ENCODE measurements at places on chromosomes 12 and 14.

DNA sequence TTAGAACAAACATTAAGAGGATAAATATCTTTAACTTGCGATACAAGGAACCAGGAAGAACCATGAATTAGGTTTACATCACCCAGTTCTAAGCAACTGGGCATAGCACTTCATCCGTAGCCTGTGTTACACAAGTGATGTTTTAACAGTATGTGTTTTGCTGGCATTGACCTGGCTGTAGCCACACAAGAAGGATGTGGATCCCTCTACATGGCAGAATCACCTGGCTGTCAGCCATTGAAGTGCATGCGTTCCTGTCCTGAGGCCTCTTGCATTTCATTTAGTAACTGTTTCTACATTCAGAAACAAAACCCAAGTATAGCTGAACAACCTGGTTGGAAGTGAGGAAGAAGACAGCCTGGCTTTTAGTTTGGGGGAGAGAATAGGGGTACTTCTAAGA is 72.2 kb downstream of the TGFB3 start:
- no peak for DNase-seq

DNA sequence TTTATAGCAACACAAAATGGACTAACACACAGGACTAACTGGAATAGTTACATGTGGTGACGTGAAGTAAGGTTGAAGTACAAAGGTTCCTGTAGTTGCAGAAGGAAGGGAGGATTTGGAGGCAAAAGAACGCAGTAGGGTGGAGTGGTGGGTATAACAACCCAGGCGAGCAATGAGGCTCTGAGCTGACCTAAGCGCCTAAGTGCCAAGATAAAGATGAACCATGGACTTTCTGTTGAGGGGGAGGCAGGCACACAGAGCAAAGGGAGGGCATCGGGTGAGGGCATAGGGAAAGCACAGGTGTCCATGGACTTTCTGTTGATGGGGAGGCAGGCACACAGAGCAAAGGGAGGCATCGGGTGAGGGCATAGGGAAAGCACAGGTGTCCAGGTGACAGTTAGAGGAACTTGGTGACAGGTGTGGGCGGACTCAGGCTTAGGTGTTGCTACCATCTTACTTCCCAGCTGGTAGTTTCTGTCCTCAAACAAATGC is 15.2 kb downstream of the SCNN1A start:
- DNase-seq: no peak

DNA sequence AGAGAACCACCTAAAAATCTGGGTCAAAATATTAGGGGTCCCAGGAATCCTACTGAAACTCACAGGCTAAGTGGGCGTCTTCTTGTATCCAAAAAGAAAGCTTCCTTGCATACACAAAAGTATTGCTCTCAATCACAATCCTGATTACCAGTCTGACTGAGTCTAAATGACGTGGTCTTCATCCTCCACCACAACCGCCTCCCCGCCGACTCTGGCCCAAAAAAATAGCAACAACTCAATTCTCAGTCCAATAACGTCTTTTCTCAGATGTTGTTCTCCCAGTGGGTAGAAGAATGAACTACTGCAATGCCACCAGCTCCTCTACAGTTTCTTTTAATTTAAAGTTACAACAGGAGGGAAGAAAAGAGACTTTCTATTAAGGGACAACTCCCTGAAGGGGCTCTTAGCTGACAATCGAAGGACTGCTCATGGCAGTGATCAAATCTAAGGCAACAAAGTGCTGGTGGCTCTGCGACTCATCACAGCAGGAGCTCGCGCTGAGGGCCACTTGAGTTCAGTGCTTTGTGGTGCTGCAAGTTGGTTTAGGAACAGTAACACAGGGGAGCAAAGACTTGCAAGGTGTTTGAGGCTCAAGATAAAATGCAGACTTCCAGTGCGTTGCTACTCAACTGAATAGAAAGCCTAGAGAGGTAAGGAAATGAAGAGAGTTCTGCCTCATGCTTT is 394.1 kb downstream of the BCAT1 start:
- no peak for DNase-seq

DNA sequence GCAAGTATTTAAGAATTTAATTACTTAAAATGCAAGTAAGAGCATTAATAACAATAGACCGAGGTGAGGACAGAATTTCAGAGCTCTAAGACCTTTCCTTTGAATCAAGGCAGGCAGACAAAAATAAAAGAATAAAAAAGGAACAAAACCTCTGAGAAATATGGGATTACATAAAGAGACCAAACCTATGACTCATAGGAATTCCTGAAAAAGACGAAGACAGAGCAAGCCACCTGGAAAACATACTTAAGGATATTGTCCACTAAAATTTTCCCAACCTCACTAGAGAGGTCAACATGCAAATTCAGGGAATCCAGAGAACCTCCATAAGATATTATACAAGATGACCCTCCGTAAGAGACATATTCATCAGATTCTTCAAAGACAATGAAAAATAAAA is 325.1 kb downstream of the AEBP2 start:
- no peak for DNase-seq

GRCh38 chr12:89706986-89707702 is 1.5 kb downstream of the ATP2B1 start:
- DNase-seq: no peak

DNA sequence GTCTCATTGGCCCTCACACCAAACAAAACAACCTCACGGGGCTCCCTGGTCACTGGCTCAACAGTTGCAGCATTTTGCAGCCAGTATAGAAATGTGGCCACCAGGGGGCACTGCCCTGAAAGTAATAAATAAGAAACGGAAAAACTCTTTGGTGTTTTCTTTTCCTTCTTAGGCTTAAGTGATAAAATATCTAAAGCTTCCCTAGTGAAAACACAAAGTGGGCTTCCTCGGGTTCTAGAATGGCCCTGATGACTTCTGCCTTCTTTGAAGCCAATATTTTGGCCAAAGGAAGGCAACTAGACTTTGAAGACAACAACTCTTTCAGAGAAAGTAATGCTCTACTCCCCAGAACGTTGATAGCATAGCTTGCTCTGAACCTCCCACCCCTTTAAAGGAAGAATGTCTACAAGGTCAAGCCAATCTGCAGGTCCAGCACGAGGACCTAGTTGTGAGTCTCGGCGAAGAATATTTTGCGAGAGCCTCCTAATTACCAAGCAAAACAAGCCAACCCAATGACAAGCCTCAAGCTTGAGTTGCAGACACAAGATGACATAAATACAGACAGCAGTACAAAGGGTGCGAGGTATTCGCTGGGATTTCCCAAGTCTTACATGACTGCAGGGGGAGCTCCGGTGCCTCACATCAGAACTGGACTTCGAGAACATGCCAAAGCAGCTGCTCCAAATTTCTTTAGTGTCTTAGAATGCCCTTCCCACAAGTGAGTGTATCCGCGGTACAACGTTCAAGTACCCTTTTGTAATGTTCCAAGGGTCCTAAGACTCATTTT is 2.6 kb downstream of the ITPK1 start:
- peak; percentile 47 for DNase-seq

DNA sequence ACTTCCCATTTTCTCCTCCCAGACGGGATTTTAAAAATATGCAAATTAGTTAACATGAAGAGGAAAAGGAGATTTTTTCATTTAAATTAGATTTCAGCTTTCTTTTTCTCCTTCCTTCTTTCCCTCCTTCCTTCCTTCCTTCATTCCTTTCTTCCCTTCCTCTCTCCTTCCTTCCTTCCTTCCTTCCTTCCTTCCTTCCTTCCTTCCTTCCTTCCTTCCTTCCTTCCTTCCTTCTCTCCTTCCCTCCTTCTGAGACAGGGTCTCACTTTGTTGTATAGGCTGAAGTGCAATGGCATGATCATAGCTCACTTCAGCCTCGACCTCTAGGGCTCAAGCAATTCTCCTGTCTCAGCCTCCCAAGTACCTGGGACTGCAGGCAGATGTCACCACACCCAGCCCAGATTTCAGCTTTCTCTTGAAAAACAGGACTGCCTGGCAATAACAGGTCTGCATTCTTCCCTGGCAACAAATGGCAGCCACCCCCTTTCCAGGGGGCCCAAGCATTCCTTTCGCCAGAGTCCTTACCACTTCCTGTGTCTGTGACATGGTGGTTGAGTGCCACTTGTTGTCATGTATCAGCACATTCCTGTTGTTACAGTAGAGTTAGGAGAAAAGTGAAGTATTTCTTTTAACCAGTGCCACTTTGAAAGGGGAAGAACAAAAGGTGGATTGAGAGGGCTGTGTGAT is 119.1 kb downstream of the PTPN11 start:
- no peak for DNase-seq

DNA sequence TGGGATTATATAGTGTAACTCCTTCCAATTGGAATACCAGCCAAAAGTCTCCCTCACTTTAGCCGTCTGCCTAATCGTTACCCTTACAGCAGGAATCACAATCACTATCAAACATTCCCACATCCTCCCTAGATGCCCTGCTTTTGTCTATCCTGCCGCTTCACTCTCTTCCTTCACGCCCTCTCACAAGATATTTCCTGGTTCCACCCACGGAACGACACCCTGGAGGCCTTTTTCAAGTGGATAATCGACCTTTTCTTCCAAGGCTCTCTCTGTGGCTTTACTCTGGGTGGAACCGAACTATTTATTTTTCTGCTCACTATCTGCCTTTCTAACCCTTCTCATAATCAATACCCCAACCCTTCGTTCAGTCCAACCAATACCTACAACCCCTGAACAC is 58.9 kb downstream of the MOK start:
- no peak for DNase-seq

DNA sequence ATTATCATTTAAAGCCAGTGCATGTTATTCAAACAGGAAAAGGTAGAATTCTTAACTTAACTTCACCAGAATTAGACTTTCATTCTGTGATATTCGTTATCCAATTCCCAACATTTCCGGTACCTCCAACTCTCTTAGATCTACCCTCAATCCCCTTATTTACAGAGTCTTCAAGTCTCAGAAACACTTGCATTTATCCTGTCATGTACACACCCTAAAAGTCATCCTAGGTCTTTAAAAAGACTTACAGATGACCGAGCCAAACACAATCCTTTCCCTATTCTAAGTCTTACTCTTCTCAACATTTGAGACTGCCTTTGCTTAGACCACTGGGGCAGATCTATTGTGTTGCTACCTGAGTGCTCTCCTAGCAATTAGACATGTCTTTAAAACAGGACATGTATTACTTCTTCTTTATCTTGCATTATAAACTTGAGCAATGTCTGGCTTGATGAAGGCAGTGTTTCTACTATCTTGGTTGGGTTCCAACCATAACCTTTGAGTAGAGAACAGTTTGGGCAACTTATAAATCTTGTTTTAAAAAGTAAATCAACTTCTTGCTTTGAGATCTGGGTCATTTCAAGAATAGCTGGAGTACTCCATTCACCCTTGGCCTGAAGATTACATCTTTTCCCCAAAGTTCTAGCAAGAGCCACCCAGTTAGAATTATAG is 140.6 kb upstream of the PLEKHG7 start:
- DNase-seq: no peak

GRCh38 chr12:83136411-83136810 is 449.7 kb downstream of the TMTC2 start:
- no peak for DNase-seq

DNA sequence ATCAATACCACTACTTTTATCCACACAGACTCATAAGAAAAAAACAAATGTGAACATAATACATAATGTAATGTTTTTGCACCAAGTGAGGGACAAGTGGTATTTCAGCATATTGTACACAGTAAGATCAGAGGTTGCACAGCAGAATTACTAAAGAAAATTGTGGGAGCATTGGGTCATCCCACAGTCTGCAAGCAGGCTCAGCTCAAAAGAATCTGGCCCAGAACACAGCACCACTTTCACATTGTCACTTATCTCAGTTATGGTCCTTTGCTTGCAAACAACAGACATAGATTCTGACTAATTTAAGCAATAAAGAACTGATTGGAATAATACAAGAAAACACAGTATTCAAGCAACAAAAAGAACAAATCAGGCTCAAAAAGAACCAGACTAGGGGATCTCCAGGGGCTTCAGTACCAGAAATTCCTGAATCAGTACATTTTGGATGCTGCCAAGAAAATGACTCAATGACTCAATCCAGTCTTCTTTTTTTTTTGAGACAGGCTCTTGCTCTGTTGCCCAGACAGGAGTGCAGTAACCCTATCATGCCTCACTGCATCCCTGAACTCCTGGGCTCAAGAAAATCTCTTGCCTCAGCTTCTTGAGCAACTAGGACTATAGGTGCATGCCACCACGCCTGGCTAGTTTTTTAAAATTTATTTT is 42.9 kb upstream of the EEA1 start:
- DNase-seq: no peak

DNA sequence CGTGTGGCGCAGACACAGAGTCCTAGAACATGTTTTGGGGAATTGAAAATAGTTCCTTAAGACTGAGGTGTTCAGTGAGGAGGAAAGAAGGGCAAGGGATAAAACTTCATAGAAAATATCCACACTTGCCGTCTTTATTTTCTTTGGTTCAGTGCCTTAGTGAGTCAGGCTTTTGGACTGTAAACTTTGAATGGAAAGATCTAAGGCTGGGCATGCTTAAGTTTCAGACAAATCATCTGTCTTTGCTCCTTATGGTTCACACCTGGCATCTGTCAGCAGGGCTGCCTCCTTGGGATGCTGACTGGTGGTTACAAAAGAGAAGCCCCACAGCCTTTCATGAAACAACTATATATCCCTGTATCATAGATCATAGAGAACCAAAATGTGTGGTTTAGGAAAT is 136.3 kb upstream of the PRICKLE1 start:
- no peak for DNase-seq

- no peak for DNase-seq
These were observed 177.4 kb downstream of the PRKCH start for GRCh38 chr14:61498811-61499210.

GRCh38 chr14:54344445-54344844 is 52.4 kb upstream of the CDKN3 start:
- DNase-seq: no peak

GRCh38 chr14:100422556-100423316 is 99.6 kb downstream of the SLC25A47 start:
- DNase-seq: no peak

GRCh38 chr12:40207551-40207950 is 17.2 kb upstream of the LRRK2 start:
- DNase-seq: no peak

- DNase-seq: no peak
These were observed 2.7 kb downstream of the TGFB3 start for GRCh38 chr14:75979071-75979571.

DNA sequence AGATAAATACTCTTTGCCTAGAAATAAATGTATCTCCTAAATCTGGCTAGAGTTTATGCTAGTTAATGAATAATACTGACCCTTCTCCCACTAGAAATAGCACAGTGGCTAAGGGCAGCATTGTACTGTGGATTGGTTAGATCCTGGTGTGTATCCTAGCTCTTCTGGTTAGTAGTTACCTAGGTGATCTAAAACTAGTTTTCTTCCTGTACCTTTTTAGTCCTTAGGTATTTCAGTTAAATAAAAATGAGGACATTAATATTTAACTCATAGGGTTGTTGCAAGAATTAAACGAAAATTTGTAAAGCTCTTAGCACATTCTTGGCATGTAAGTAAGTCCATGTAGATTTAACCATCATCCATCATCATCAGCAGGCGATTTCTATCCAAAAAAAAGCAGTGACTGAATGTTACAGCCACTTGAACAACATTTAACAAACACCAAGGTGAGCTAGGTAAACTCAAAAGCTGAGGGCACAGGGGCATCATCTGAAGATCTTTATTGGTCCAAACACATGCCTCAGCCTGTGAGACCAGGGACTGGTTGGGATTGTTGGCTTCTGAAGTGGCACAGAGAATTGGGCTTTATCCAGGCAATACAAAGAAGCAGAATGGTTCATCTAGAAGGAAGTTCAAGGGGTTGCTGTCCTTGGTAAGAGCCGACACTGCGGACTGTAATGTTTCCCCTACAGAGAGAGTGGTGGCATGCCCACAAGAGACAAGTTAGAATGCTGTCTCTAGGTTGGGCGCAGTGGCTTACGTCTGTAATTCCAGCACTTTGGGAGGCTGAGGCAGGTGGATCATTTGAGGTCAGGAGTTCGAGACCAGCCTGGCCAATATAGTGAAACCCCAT is 100.8 kb downstream of the GAS2L3 start:
- no peak for DNase-seq

Measured in activated CD4-positive, alpha-beta T cell treated with anti-CD3 and anti-CD28 coated beads, Interleukin-2, amount 50 U/mL, for 24 hours (primary cell).